SIG-M5 (cell line): ENCODE measurements at places on chromosomes 5 and 9.

GRCh38 chr5:171418982-171419687 is at the start of gene FGF18:
Gene FGF18, plus strand, starts transcription at chr5:171419647. Its CDS starts 553 bp downstream, at chr5:171420200.
- DNase-seq = no peak

DNA sequence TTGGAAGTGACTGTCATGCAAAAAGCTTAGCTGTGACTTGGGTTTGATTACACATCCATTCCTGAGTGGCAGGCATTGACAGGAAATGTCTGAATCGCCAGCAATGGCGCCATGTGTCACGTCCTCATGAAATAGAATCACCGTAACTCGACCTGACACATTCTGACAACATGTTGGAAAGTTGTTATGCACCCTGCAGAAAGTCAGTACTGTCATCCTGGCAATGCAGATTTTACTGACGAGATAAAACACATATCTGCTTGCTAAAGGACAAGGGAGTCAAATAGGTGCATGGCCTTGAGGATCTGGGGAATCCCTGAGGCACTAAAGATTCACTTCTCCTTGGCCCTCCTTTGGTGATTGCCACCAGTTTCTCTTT is 344.2 kb downstream of the SPATA31D1 start:
- DNase-seq = no peak

- no peak for DNase-seq
These were observed 616.0 kb upstream of the EDIL3 start for GRCh38 chr5:85000671-85001070.

GRCh38 chr9:12997009-12997408 is 222.2 kb downstream of the LURAP1L start:
- no peak for DNase-seq

- no peak for DNase-seq
These were observed 13.8 kb upstream of the PLEKHG4B start for GRCh38 chr5:77957-78804.

DNA sequence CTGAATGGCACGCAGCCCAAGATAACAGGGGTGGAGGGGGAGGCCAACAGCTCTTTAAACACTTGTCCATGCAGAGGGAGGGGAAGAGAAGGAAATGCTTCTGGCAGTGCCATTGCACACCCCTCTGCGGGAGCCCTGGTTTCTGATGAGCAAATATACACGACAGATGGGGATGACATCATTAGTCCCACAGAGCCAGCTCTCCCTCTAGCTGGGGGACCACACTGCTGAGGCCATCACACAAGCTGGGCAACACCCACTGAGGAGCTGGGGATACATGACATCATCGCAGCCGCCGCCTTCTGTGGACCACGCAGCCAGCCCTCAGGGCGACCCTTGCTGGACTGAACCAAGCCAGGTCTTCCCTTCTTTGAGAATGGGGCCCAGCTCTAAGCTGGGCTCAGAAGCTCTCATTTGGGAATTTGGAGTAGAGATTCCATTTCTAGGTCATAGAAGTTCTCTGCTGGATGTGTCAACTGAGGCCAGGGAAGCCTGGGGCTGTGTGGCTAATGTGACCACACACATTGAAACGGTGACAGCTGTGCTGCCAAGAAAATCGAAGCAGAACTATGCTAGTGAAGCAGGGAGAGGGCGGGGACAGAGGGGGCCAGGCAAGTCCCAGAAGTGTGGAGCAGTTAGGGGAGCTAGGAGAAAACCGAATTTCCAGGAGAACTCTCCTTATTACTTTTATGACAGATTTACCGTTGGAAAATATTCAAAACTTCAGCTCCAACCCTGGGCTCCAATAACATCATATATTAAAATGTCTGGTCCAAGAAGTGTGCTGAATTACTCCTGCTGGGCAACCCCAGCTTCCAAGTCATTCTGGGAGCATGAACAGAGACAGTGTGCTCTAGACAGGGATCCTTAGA is 79.5 kb downstream of the PRRT1B start:
- DNase-seq = no peak
